Muscle of back (tissue), 13 donors: ENCODE measurements at places on chromosomes 4 and X. TPM values are rescaled to one million over a fixed set of nuclear protein-coding genes. Genes with fewer than 3 reads are reported as not detected.

GRCh38 chr4:114334884-114335330, 263.7 kb upstream of the UGT8 start:
- no peak for DNase-seq

DNA sequence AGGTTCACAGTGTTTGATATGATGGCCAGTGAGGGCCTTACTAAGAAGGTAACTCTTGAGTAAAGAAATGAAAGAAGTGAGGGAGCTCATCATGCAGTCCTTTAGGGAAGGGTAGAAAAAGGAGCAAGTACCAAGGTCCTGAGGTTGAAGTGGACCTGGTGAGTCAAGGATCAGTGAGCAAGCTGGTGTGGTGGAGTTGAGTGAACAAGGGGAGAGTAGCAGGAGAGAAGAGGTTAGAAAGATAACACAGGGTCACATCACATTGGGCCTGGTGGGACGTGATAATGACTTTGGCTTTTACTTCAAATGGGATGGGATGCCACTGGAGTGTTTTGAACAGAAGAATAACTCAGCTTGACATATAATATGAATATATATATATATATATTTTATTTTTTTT, 44.7 kb downstream of the OSTC start:
- no peak for DNase-seq

DNA sequence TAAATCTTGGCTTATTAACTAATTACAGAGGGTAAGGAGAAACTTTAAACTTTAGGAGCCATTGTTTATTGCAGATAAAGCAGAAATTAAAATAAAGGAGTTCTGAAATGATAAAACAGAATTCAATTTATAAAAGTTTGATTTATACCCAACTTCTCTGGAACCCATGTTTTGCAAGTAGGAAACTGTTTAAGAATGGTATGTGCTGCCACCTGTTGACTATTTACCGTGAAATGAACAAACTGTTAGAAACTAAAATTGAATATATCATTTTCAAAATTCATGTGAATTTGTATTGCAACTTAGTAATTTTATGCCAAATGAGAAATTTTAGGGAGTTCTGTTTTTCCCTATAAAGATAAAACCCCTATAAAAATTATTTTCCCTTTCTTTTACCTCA, 11.0 kb upstream of the TBC1D8B start:
- DNase-seq = no peak

DNA sequence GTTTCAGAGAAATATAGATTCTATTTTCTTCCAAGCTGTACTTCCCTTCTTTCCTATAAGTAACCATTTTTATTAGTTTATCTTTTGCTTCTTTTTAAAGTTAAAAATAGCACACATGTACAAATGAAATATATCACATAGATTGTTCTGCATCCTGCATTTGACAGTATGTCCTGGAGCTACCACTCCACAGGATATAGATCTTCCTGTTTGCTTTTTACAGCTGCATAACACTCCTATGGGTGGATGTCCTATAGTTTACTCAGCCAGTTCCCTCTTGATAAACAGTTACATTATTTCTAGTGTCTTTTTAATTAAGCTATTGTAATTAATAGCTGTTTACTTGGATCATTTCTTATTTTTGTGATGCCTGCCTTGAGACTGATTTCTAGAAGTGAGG, 301.6 kb upstream of the DDX53 start:
- no peak for DNase-seq

The EDNRA gene
- polyA plus RNA-seq = 21.9 TPM

The SERPINA7 gene
- polyA plus RNA-seq = 0.35 TPM
